ENCODE measurements at places on chromosomes 4 and X.

- DNase-seq, result no peak
Measured at GRCh38 chr4:155038459-155038858, 170.0 kb upstream of the NPY2R start.

GRCh38 chr4:79982601-79983322 lies 90.3 kb downstream of the ANTXR2 start:
- DNase-seq, result no peak

DNA sequence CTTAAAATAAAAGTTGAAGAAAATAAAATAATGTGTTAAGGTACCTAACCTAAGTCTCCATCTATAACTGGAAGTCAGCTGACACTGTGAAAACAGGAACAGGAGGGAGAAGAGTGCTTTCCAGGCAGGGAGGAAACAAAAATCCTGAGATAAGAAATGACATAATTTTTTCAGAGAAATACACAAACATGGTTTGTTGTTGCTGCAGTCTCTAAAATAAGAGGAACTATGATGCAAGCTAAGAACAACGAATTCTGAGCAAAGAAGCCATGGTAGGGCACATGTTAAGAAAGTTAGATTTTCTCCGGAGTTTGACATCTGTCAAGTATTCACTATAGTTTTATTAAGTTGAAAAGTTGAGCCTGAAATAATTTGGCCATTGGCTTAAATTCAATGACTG lies 26.9 kb downstream of the PAPSS1 start:
- DNase-seq, result no peak

DNA sequence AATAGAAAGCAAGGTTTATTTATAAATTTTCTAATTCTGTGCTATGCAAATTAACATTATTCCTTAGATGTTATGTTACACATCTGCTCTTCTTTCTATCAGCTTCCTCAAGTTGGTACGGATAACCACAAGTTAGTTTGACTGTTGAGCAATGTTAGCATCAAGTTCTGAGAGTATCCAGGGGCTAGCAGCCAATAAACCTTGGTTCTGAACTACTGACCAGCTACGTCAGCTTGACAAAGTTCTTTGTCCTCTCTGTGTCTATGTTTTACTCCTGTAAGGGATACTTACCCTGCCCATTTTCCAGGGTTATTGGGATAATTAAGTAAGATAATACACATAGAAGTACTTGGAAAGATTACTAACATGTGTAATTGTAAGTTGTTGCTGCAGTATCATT lies 8.1 kb upstream of the TEX13A start:
- no peak for DNase-seq

DNA sequence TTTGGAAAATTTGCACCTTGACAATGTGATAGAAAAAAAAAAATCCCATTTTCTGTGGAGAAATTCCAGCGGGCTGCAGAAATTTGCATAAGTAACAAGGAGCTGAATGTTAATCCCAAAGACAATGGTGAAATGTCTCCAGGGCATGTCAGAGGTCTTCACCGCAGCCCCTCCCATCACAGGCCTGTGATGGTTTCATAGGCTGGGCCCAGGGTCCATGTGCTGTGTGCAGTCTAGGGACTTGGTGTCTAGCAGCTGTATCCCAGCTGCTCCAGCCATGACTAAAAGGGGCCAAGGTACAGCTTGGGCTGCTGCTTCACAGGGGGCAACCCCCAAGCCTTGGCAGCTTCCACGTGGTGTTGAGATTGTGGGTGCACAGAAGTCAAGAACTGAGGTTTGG lies 85.2 kb downstream of the ADGRA3 start:
- no peak for DNase-seq

- DNase-seq, result no peak
Measured at GRCh38 chr4:1900087-1900433, 28.9 kb downstream of the NSD2 start.

DNA sequence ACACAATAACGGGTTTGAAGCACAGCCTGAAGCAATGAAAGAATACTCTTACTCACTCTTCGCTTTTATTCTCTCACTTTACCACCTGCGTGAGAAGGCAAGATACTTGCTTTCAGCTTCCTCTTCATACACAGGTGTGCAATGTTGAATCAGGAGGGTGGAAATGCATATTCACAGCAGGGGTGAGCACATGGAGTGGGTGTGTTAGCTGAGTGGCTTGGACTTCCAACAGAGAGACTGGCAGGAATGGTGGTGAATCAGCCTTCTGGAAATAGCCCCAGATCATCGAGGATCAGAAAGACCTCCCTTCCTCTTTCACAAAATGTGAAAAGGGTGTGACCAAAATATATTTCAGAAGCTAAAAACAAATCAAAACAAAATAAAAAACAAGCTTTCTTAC lies 521.2 kb downstream of the STIM2 start:
- DNase-seq, result no peak

DNA sequence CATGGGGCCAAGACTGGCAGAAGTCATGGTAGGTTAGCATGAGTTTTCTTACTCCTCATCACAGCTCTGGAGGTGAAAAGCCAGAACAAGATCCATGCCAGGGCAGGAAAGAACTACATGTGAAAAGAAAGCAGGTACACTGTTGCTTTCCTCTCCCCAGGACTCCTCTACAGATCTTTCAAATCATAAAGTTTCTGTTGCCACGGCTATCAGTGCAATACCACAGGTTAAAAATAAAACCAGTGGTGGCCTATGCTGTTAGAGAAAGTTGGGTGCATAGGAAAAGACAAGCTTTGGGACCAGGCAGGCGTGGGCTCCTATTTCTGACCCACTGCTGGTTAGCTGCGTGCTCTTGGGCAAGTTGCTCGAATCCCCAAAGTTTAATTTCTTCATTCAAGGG lies 81.4 kb downstream of the SH3RF1 start:
- no peak for DNase-seq

- no peak for DNase-seq
Measured at GRCh38 chr4:11866391-11866790, 437.7 kb upstream of the HS3ST1 start.

DNA sequence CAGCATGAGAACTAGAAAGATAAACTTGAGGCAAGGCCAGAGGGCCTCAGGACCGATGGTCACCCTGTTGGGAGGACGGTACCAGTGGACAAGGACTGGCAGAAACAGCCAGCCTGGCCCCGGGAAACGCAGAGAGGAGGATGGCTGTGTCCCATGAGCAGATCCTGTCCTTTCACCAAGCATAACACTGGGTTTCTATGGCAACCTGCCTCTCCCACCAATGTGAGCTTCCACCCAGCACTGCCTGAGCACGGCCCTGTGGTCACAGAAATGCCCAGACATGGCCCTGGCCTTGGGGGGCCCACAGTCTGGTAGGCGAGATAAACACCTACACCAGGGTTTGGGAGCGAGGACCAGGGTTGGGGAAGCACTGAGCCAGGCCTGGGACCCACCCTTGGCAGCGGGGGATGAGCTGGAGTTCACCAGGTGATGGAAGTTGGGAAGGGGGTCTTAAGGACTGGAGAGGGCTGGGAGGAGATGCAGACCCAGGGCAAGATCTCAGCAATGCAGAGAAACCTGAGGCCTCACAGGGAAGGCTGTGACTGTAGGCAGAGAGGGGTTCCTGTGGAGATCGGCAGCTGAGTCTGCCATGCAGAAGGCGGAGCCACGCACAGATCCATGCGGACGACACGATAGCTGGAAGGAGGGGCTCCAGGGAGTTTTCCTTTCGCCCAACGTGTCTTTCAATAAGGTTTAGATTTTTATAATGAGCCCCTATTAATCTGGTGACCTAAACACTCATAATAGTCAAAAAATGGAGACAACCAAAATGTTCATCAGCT lies 32.7 kb upstream of the CRMP1 start:
- DNase-seq, result no peak

GRCh38 chr4:128322986-128323385 lies 35.4 kb upstream of the PGRMC2 start:
- DNase-seq, result no peak

GRCh38 chrX:56800801-56801200 lies 71.8 kb downstream of the NBDY start:
- DNase-seq, result no peak

GRCh38 chrX:86946569-86946968 lies 571.0 kb upstream of the KLHL4 start:
- DNase-seq, result no peak

GRCh38 chrX:39815631-39816030 lies 282.1 kb downstream of the BCOR start:
- DNase-seq, result no peak

DNA sequence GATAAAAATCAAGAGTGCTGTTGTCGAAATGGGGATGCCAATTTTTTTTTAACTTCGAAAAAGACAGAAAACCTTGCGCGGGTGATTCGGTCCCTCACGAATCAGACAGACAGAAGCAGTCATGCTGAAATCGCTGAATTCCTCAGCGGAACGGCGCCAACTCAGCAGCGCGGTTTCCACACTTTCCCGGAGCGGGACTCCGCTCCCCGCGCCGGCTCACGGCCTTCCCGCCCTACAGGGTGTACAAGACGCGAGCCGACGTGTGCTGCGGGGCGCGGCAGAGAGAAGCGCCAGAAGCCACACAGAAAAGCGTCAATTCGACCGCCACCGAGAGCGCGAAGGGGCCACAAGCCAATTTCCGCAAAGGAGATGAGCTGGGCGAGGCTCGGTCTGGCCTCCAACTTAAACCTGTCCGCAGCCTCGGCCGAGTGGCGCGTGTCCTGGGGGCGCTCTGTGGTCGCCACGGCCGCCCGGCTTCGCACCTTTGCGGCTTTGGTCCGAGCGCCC lies 1.3 kb downstream of the NEXMIF start:
- no peak for DNase-seq

DNA sequence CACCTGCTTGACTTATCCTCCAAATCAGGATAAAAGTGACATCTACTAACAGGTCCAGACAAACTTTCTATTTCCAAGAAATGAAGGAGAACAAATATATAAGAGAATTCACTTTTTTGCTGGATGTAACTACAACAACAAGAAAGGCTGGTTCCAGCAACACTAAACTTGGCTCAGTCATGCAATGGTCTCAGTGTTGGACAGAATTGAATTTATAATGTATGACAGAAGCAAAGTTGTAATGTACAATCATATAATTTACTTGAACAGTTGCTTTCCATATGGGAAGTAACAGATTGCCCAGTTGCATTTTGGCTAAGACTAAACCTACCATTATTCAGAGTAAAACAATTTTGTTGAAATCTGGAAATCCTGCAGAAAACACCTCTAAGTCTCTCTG lies 183.3 kb upstream of the INTU start:
- no peak for DNase-seq

- DNase-seq, result no peak
Measured at GRCh38 chr4:48960988-48961635, 25.0 kb upstream of the CWH43 start.

DNA sequence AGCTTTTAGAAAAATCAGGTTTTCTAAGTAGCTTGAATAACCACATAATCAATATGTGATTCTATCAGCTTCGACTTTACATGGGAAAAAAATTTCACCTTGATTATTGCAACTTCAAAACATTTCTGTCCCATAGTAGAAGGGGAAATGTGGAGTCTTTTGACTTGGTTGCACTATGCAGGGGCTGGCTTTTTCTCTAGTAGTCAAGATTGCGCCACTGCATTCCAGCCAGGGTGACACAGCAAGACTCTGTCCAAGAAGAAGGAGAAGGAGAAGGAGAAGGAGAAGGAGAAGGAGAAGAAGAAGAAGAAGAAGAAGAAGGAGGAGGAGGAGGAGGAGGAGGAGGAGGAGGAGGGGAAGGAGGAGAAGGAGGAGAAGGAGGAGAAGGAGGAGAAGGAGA lies 84.9 kb downstream of the MAML3 start:
- DNase-seq, result no peak

DNA sequence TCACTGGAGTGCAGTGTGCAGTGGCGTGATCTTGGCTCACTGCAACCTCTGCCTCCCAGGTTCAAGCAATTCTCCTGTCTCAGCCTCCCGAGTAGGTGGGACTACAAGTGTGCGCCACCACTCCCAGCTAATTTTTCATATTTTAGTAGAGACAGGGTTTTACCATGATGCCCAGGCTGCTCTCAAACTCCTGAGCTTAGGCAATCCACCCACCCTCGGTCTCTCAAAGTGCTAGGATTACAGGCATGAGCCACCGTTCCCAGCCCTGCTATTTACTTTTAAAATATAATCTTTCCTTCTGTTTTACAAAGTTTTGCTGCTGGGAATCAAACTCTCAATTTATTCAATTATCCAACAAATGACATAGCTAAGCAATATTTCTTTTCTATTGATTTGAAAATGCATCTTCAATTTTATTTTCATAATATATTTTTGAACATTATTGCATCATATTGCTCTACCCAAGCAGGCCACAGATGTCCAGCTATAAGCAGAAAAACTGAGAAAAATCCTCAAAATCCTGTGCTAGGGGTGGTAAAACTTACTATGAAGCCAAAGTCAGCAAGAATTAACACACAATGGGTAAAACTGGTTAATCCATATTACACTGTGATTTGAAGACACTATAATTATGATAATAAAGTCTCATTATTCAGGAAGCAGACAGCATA lies 5.2 kb downstream of the TIFA start:
- DNase-seq, result no peak

DNA sequence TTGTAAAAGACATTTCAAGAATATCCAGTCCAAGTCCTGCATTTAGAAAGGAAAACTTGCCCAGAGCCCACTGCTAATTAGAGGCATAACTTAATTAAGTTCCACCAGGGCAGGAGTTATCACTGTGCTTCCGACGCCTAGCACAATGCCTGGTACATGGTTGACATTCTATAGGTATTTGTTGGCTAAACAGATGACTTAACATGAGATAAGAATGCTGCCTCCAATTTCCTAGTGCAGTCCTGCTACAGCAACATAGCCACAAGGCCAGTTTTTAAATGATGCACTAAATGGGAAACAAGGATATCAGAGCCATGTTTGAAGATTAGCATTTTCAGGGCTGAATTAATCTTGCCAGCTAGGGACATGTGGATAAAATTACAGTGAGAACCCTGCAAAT lies 164.1 kb downstream of the RASL11B start:
- DNase-seq, result no peak

DNA sequence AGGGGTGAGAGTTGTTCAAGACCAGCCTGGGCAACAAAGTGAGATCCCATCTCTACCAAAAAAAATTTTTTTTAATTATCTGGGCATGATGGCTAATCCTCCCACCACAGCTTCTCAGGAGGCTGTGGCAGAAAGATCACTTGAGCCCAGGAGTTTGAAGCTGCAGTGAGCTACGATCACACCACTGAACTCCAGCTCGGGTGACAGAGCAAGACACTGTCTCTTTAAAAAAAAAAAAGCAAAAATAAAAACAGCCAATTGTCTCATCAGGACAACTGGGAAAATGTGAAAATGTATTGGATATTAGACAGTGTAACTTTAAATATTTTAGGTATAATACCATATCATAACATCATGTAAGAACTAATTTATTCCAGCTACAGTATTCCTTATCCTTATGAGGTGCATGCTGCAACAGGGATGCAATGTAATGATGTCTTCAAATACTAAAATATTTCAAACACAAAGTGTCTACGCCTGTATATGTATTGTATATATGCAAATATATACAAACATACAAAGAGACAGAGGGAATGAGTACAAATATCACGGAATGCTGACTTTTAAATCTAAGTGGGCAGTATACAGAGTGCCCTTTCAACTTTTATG lies 17.2 kb downstream of the FAM13A start:
- no peak for DNase-seq

DNA sequence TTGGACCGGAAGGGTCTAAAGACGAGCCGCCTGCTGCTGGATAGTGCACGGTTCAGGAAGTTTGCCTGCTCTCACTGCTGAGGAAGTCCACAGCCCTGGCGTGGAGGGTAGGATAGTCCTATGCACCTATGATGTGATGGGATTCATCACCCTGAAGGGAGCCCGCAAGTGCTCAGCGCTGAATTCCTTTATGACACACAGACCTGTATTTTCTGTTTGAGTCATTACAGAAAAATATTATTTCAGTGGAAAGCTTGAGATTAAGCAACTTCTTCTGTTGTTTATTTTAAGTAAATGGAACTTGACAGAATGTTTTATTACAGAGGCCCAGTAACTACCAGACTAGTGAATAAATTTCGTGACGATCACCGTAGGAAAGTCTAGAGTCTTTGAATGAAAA lies 123.2 kb downstream of the TRIML1 start:
- no peak for DNase-seq

Data from amygdala (tissue), 56 donors.